ENCODE measurements at places on chromosomes 1 and 21.

GRCh38 chr21:38852278-38852677 is 46.5 kb downstream of the ETS2 start:
- no peak for DNase-seq

DNA sequence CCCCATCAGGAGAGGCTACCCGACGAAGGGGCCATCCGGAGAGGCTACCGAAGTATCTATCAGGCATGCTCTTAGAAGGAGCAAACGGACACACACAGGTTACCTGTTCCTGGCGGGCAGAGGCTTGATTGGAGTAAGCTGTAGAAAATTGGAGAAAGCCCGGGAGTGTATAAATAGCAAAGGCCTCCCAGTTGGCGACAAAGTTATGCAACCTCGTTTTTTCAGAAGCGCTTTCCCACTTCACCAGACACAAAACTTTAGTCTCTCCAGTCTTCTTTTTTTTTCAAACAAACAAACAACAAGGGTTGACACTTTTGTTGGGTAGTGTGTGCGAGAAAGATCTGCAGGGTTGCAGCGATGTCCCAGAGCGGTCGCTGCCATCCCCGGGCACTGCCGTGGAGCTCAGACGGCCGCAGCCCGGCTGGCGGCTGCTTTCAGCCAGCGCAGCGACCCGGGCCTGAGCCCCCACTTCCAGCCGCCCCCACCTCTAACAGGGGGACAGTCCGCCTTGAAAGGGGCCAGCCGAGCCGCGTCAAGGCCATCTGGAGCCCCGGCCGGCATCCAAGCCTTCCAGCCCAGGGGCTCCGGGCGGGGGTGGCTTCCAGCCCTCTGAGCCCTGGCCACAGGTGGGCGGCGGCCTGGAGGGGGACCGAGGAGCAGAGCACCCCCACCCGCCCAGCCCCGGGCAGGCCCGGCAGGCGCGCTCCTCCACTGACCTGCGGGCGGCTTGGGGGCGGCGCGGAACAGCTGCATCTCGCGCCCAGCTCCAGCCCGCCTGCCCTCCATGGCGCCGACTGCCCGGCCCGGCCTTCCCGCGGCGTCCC is 616 bp downstream of the MCOLN3 start:
- no peak for DNase-seq

- no peak for DNase-seq
Observed at GRCh38 chr21:27206368-27206982, 239.6 kb upstream of the ADAMTS5 start.

DNA sequence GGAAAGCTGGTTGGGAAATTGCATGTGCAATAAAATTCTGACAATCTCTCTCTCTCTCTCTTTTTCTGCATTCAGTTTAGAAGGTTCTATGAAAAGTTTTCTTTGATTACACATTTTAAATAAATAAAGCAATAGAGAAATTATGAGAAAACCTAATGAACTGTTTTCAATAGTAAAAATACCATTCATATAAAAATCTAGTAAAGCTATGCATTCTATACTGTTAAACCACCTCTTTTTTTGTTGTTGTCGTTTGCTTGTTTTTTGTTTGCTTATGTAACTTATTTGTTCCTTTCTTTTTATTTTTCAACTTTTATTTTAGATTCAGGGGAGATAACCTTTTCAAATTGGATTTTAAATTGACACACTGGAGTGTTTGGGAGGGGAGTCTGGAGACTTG is 14.1 kb upstream of the OR2B11 start:
- no peak for DNase-seq

DNA sequence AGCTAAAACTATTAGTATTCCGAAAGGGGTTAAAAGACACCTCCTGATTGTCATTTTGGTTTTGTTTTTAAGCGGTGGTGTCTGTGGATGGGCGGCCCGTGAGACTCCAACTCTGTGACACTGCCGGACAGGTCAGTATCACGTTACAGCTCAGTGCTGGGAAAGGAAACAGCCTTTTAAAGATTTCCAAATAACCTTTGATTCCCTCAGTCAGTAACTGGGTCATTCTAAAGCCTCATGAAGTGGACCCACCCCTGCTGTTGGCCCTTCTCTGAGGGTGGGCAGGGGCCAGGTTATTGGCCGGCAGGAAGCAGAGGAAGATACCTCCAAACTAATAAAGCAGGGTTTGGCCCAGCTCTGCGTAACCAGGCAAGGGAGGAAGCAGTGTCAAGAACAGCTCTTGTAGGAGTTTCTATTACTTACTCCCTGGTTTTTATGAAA is 2.3 kb downstream of the RHOU start:
- DNase-seq: no peak

GRCh38 chr21:16642353-16642752 is 870.5 kb upstream of the CXADR start:
- DNase-seq: no peak

GRCh38 chr1:49102752-49103151 is 326.1 kb upstream of the BEND5 start:
- peak; percentile 31 for DNase-seq
